Aorta (tissue), 5 donors: ENCODE measurements at places on chromosomes 16 and 17. TPM values are rescaled to one million over a fixed set of nuclear protein-coding genes. Genes with fewer than 3 reads are reported as not detected.

Gene MC1R
- total RNA-seq, result 4.8 TPM

Gene UMOD
- total RNA-seq, result not detected

Gene OSBPL7
- 21.1 TPM for total RNA-seq

Gene LRRC59
- 46.7 TPM for total RNA-seq

DNA sequence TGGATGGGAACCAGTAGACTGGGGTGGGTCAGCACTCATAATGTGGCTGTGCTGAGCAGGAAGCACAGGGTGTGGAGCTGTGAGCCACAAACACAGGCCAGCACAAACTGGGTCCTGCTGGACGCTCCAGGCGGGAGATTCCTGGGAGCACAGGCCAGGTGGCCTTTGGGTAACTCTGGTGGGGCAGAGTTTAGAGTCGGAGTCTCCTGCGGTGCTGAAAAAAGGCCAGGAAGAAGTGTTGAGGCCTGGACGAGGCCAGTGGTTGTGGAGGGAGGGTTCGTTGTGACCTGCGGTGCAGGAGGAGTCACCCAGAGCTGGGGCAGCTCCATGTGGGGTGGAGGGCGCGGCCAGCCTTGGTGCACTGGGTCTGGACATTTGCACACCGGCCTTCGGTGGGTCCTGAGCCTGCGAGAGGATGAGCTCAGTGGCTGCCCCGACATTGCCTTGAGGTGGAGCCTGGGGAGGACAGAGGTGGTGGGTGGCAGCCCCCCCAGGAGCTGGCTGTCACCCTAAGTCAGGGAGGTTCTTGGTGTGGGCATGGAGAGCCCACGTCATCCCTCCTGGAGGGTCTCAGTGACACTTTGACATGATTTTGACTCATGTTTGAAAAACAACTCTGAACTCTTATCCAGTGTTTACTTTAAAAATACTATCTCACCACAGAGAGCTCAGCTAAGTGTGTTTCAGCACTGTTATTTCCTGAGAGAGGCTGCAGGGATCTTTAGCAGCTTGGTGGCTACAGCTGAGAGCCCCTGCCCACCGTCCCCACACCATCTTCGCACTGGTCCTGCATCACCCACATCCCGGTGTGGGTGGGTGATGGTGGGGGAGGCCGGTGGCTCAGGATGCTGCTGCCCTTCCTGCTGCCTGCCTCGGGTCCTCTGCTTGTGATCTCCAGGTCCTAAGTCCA lies 98.7 kb downstream of the NPIPB11 start:
- DNase-seq, result peak; percentile 63

GRCh38 chr16:86497551-86498021 lies 12.7 kb upstream of the FOXF1 start:
- peak; percentile 71 for DNase-seq

DNA sequence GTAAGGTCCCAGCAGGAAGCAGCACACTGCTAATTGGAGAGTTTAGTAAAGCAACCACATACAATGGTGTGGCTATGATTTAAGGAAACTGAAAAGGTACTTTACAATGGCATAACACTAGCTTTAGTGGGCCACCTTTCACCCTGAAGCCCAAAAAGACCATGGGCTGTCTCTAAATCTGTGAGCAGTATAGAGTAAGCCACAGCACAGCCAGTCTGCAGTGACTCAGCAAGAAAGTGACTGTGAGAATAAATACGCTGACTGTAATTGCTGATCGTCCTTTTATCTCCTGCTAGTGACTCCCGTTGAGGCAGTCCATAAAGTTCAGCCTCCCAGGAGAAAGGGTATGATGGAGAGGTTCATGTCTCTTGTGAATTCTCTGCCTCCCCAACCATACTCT lies 679.8 kb upstream of the KIF2B start:
- DNase-seq, result no peak
